ENCODE measurements at places on chromosomes 11 and 22.

DNA sequence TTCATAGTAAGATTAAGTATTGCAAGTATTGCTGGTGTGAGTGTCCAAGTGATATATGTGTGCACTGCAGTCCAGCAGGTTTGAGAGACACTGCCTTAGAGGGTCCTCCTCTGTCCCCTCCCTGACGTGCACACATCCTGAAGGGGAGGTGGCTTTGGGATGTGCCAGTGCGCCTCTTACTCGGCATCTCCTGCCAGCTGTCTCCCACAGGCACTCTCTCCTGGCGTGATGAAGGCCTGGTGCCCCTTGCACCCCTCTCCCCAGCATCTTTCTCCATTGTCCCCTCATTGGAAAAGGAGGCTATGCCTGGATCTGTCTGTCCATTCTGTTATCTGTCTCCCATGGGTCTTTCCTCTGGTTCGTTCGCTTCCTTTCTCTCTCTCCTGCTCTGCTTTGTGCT, 24.2 kb downstream of the GTPBP1 start:
- DNase-seq, result no peak

- DNase-seq, result no peak
These were observed 28.7 kb downstream of the ZNRF3 start for GRCh38 chr22:28911777-28912669.

- DNase-seq, result no peak
These were observed 7.0 kb upstream of the KCNE3 start for GRCh38 chr11:74474316-74474715.

DNA sequence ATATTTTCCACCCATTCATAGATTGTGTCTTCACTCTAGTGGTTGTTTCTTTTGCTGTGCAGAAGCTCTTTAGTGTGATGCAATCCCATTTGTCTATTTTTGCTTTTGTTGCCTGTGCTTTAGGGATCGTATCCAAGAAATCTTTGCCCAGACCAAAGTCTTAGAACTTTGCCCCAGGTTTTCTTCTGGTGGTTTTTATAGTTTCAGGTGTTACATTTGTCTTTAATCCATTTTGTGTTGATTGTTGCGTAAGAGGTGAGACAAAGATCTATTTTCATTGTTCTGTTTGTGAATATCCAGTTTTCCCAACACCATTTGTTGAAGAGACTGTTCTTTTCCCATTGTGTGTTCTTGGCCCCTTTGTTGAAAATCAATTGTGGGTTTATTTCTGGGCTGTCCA, 6.4 kb downstream of the IL10RA start:
- DNase-seq, result no peak

- no peak for DNase-seq
These were observed 9.9 kb upstream of the OR8D2 start for GRCh38 chr11:124329787-124330478.

GRCh38 chr11:121350314-121351082, 57.9 kb downstream of the SC5D start:
- DNase-seq, result no peak

GRCh38 chr11:3001496-3001895, 9.4 kb upstream of the NAP1L4 start:
- DNase-seq, result no peak

DNA sequence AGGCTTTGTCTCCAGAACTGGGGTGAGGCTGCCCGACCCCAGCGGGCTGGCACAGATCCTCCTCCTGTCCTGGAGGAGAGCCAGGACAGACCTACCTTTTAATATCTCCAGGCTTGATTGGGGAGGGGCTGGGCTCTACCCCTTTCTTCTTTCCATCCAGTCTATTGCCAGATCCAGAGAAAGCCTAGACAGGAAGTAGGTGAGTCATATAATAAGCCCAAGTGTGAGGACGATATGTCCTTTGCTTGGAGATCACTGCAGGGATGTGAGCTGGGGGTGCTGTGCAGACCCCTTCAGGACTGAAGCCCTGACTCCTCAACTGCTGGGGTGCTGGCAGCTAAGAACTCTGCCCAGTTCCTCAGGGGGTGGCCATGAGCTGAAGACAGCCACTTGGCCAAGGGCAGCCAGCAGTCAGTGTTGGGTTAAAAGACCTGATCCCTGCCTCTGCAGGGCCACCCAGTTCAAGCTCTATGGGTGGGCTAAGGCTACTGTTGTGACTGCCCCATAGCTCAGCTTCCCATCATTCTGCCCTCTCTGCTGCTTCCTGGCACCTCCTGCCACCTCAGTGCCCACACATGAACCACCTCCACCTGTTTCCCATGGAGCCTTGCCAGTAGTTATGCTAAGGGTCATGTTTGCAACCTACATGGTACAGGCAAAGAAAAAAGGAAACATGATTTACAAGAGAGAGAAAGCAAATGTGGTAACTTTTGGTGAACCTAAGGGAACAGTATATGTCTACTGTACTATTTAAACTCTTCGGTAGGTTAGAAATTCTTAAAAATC, 8.3 kb upstream of the C22orf39 start:
- no peak for DNase-seq

GRCh38 chr11:102807921-102808320, 10.0 kb upstream of the MMP1 start:
- DNase-seq, result no peak

DNA sequence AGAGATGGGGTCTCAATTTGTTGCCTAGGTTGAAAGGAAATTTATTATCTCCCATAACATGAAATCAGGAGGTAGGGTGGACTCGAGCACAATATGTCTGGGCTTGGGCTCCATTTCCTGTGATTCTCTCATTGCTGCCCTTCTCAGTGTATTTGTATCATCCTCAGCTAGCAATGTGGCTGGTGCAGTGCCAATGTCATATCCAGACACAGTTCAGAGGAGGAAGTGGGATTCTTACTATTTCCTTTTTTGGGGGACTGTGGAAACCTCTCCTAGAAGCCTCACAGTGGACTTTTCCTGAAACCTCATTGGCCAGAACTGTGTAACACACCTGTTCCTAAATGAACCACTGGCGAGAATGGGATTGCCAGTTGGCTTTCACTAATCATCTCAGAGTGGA, 21.0 kb upstream of the SWAP70 start:
- DNase-seq, result no peak

- no peak for DNase-seq
These were observed 2.1 kb downstream of the MFRP start for GRCh38 chr11:119344291-119345010.

DNA sequence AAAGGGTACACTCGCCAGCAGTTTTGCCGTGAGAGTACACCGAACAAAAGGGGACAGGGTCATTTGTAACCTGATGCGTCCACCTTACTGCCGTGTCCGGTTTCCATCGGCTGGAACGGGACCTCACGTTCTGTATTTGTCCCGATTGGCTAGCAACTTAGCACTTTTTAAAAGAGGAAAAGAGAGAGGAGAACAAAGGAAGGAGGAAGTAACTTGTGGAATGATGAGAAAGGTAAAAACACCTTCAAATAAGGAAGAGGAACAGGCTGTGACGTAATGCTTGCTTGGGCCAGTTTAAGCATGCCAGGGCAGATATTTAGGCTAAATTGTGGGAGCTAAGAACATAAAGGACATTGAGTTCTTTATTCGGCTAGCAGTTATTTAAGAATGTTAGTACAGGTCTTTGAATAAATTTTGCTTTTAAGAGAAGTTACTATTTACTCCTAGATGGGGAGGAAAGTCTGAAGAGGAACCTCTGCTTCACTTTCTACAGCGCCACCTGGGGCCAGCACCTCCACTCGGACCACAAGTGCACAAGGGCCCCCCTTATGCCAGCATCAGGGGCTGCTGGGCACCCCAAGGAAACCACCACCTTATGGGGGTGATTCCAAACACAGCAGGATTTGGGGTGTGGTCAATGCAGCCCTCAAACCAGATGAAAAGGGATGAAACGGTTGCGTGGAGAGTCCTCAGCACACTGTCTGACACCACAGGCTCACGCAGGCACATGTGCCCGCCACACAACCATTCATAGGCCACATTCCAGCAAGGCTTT, 5.8 kb downstream of the ARSA start:
- no peak for DNase-seq

DNA sequence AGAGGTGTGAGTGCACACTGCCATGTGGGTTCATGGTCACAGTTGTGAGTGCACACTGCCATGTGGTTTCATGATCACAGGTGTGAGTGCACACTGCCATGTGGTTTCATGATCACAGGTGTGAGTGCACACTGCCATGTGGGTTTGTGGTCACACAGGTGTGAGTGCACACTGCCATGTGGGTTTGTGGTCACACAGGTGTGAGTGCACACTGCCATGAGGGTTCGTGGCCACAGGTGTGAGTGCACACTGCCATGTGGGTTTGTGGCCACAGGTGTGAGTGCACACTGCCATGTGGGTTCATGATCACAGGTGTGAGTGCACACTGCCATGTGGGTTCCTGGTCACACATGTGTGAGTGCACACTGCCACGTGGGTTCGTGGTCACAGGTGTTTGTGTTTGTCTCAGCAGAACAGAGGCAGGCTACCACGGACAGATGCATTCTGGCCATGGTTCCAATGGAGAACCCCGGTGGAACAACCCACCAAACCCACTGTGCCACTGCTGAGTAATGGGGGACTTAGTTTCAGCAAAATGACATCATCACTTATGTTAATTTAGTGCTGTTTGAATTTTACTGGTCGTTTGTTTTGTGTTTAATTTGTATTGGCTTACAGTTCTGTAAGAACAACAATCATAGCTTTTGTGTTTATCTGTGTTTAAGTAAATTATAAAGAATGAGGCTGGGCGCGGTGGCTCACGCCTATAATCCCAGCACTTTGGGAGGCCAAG, 57.2 kb downstream of the RPS6KA4 start:
- DNase-seq, result no peak

DNA sequence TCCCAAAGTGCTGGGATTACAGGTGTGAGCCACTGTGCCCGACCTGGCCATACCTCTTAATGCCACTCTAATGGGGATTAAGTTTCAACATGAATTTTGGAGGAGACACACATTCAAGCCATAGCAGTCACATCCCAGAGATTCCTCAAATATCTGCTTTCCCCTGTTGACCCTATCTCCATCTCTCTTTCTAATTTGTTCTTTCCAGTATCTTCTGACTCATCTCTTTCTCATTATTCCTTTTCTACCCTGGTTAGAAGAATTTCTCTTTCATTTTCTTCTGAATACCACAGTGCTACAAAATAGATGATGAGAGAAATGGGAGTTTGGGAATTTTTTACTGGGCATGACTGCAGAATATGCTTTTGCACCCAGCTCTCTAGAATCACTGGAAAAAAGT, 5.1 kb downstream of the OR10V1 start:
- DNase-seq, result no peak

- DNase-seq, result no peak
These were observed 3.8 kb downstream of the INPPL1 start for GRCh38 chr11:72228229-72228843.
